ENCODE measurements at places on chromosomes 11 and 22. TPM values are rescaled to one million over a fixed set of nuclear protein-coding genes. Genes with fewer than 3 reads are reported as not detected.

KRTAP5-7 gene
- total RNA-seq, result not detected

KIAA0930 gene
- total RNA-seq, result 72.1 TPM

TTC36 gene
- total RNA-seq, result not detected

NARS2 gene
- 14.7 TPM for total RNA-seq

TSGA10IP gene
- not detected for total RNA-seq

OR5F1 gene
- not detected for total RNA-seq

APLNR gene
- total RNA-seq, result not detected

PAAF1 gene
- total RNA-seq, result 14.5 TPM

TRIM51 gene
- not detected for total RNA-seq

PGA3 gene
- total RNA-seq, result not detected

PDGFB gene
- total RNA-seq, result 1.1 TPM

OR10A2 gene
- not detected for total RNA-seq

GGTLC3 gene
- not detected for total RNA-seq

OR51B2 gene
- not detected for total RNA-seq

RFPL3 gene
- total RNA-seq, result not detected

GRCh38 chr11:57322256-57323166 lies 2.2 kb downstream of the TNKS1BP1 start:
- DNase-seq, result peak; percentile 95

DNA sequence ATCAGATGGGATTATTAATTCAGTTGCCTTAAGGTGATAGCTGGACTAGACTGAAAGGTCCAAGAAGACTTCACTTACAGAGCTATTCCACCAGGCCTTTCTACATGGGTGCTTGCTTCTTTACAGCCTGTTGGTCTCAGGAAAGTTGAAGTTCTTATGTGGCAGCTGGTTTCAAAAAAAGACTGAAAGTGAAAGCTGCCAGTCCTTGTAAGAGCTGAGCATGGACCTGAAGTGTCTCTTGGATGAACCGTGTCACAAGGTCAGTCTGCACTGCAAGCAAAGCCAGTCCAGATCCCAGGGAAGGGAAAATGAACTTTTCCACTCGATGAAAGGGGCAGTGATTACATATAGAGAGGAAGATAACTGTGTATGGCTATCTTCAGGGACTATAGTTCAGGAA lies 201.5 kb upstream of the LUZP2 start:
- DNase-seq, result no peak

- no peak for DNase-seq
Measured at GRCh38 chr11:6567371-6567745, 36.1 kb downstream of the RRP8 start.

DNA sequence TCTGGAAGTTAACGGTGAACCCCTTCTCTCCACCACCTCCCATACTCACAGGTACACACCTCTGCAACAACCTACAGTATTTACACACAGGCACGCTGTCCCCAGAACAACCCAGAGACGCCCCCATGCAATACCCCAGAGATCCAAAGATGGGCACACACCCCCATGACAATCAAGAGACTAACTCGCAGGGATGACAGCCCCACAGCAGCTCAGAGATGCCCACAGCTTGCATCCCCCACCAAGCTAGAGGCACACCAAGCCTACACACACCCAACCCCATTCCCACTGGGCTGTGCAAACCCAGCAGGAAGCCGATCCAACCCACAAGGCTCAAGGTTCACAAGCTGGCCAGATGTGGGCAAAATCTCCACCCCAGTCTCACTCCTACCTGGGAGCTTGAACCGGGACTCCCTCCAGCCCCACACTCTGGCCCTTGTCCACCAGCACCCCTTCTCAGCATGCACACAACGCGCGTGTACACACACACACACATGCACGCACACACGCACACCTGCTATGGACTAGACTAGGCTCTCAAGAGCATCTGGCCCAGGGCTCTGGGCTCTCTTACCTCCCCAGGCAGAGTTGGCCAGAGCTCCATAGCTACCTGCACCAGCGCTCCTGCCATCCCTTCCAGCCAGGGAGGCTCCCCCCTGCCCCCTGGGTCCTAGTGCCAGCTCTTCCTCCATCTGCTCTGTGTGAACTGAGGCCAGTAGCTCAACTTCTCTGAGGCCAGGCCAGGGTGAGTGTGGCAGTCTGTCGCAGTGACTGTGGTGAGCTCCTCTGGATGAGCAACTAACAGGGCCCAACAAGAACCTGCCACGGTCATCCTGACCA lies 11.5 kb downstream of the STARD10 start:
- no peak for DNase-seq

DNA sequence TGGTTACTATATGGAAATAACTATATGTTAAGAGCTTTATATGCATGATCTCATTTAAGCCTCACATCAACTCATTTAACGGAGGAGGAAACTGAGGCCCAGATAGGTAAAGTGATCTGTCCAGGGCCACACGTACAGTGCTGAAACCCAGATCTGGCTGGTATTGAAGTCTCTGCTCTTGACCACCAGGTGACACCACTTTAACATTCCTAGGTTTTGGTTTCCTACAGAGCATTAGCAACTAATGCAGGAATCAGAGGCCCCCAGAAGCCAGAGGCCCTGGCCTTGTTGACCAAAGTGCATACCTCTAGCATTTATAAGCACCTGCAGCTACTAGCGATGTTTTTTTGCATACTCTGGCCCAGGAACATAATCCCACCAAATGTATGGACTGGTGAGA lies 12.9 kb upstream of the LIMK2 start:
- no peak for DNase-seq

GRCh38 chr11:131897956-131898355 lies 527.5 kb downstream of the NTM start:
- no peak for DNase-seq

DNA sequence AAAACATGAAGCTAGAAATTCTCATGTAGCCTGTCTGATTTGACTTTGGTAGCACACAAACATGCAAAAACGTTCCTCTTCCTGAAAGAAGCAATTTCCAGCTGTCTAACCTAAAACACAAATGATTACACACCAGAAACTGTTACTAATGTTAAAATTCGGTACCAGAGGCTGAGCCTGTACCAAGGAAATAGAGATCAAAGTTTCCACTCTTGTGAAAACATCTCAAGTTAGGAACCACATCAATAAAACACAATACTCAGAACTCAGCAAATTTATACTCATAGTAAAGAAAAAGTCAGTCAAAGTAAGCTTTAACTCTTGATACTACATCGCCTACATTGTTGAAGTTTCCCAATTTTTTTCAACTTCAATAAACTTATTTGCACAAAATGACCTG lies 107.8 kb downstream of the FCHSD2 start:
- no peak for DNase-seq

DNA sequence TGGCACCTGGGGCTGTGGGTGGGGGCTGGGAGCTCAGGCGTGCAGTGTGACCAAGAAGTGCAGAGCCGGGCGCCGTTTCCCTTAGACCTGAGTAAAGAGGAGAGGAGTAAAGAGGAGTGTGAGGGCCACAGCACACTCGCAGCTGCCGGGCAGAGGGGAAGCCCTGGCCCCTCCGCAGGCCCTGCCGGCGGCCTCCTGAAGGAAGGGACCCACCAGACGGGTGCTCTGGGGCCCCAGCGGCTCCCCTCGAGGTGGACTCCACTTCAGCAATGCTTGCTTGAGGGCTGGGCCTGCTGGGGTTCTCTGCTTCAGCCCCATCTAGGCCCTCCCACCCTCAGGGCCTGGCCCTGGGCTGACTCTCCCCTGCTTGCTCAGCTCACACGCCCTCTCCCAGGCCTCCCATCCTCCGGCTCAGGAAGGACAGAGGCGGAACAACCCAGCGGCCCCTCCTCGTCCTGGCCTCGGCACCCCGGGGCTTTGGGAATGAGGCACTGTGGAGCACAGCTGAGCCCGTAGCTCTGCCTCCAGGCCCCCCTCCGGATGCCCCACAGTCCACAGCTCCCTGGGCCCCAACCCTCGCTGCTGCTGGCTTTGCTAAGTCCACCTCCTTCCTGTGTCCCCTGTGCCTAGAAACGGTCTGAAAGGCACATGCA lies 1198.7 kb downstream of the BRD1 start:
- DNase-seq, result no peak

DNA sequence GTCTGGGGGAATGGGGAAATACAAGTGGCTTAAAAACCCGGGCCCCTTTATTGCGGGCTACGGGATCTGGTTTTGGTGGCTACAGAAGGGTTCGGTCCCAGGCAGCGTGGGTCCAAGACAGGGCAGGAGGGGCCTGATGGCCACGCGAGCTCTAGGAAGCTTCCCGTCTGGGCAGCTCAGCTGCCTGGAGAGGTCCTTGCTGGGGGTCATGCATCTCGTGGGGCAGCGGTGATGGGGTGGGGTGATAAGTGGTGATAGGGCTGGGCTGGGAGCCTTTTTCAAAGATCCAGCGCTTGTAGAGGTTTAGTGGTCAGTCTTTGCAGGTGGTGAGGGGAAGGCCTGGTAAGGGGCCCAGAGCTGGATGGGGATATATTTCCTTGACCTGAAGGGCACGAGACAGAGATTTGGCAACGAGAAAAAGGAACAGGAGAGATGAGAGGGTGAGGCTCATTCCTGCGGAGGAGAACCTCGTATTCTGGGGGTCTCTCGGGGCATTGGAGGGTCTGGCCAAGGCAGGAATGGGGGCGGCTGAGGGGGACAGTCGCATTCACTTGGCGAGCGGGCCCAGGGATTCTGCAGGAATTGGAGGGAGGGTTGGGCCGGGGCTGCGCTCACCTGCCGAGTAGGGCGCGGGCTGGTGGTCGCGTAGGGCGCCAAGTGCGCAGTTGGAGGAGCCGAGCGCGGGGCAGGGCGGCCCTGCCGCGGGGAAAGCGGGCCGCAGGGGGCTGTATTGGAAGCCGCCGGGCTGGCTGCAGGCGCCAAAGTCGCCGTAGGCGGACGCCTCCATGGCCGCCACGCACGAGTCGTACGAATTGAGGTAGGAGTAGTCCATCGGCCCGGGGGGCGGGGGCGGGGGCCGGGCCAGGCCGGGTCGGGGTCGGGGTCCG lies 560 bp downstream of the PHOX2A start:
- DNase-seq, result no peak

- peak; percentile 8 for DNase-seq
Measured at GRCh38 chr11:61793083-61793828, 545 bp downstream of the FEN1 start.

DNA sequence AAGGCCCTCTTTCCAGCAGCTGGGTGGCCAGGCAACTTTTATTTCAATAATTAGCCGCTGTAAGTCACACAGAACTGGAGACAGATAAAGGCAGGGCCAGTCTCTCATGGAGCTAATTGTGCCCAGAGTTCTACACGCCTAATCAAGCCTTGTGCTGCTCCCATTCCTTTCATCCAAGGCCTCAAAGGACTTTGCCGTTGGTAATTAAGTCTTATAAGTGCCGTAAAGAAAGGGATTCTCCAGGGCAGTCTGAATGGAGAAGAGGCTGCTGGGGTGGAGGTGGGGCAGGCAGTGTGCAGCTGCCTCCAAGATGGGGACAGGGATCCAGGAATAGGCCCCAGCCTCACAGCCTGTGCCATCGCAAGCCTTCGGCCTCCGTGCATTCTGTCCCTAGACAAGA lies 357.9 kb downstream of the TENM4 start:
- DNase-seq, result no peak

GRCh38 chr22:34993548-34993947 lies 72.4 kb upstream of the ISX start:
- no peak for DNase-seq

- no peak for DNase-seq
Measured at GRCh38 chr22:45804319-45804985, 132.8 kb downstream of the ATXN10 start.

- no peak for DNase-seq
Measured at GRCh38 chr22:50035976-50036724, 21.9 kb downstream of the TTLL8 start.

GRCh38 chr11:64875369-64876228 lies 2.8 kb downstream of the EHD1 start:
- DNase-seq, result no peak

DNA sequence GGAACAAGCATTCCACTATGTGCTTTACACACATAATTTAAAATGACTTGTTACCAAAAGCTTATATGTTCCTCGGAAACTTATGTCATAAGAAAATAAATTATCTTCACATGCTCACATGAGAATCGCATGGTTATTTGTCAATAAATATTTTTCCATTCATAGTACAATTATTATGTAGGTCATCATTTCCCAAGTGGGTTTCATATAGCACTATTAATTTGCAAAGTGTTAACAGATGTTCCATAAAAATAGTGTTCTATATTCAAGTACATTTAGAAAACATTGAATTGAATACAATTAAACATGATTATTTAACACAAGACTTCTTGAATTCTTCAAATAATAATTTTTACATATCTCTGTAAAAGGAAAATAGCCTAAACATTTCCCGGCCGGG lies 23.9 kb downstream of the LRRC4C start:
- no peak for DNase-seq

Data from bronchial epithelial cell (primary cell).